ENCODE measurements at places on chromosomes 11 and 22. TPM values are rescaled to one million over a fixed set of nuclear protein-coding genes. Genes with fewer than 3 reads are reported as not detected.

DNA sequence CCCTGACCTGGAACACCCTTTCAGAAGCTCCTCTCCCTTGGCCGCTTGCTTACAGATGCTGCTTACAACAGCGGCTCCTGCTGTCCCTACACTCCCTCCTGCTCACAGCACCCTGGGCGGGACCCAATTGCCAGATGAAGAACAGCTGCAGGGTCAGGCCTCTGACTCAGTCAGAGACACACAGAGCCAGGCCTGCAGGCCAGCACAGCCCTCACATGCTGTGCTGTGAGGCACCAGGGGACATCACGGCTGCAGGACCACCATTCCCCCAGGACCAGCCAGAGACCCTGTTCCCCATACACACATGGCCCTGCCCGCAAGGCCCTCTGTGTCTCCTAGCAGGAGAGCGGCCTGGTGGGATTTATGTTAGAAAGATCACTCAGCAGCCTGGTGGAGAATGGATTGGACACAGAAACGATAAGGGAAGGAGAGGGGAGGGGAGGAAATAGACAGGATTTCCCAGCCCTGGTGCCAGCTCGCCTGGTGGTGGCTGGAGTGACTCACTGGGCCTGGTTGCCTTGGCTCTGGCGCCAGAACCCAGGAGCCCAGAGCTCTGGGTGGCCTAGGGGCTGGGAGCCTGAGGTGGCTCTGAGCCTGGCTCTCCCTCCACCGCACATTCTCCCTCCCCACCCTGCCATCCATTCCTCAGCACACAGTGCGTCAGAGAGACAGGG lies 6.7 kb downstream of the CAPN5 start:
- DNase-seq: no peak

GRCh38 chr11:62124186-62125113 lies 639 bp downstream of the INCENP start:
- peak; percentile 66 for DNase-seq

DNA sequence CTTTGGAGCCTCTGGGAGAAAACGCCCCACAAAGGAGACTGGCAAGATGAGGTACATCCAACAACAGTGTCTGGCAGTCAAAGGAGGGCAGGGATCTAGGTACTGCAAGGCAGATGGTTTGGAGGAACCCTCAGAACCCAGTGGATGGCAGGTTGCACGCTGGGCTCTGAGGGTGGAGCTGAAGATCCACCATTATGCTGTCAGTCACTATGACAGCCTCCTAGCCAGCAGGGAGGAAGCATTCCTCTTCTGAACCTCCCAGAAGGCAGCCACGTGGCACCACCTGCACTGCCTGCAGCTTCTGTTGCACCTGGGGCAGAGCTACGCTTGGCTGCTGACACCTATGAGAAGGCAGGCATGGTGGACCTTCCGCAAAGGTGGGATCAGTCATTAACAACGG lies 40.2 kb downstream of the HTR3A start:
- DNase-seq: no peak

MYO18B gene
- total RNA-seq: 6.1 TPM

DNA sequence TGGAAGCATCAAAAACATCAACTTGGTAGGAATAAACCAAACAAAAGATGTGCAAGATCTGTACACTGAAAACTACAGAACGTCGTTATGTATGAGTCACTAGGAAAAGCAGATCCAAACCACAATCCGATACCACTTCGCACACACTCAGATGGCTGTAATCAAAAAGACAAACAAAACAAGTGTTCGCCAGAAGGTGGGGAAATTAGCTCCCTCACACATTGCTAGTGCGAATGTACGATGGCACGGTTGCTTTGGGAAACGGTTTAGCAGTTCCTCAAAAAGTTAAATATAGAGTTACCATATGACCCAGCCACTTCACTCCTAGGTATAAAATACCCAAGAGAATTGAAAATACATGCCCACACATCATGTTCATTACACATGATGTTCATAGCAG lies 14.8 kb upstream of the CARD10 start:
- no peak for DNase-seq

DNA sequence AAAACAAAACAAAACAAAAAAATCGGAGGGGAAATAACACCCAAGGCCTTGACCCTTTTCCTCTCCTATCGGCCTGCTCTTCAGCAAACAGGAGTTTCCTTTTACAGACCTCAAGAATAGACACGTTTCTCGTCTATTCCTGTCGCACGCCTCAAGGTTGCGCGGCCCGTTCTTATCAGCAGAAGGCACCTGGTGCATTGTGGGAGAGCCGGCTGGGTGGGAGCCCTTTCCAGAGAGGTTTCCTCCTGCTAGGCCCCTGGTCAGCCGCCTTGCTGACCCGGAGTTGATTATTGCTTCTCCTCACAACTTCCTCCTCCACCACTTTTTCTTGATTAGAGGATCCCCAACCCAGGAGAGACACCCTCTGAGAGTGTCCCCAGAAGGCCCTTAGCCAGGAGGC lies 497.3 kb downstream of the MIAT start:
- no peak for DNase-seq

DNA sequence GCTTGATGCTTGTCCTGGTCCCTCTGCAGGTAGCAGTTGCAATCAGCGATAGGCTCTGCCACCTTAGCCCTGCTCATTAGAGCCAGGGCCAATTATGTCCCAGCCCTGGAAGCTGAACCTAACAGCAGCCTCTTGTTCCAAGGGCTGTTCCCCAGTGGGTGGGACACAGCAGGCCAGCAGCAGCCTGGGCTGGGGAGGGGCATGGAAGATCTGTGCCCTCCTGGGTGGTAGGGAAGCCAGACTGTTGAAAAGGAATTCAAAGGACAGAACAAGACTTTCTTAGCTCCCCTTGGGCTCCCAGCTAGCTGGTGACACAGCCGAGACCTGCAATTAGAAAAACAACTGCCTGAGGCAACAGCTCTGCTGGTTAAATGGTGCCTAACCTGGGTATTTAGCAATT lies 17.4 kb downstream of the DRD2 start:
- DNase-seq: no peak
